HL-60 (cell line): ENCODE measurements at places on chromosomes 16 and 17.

DNA sequence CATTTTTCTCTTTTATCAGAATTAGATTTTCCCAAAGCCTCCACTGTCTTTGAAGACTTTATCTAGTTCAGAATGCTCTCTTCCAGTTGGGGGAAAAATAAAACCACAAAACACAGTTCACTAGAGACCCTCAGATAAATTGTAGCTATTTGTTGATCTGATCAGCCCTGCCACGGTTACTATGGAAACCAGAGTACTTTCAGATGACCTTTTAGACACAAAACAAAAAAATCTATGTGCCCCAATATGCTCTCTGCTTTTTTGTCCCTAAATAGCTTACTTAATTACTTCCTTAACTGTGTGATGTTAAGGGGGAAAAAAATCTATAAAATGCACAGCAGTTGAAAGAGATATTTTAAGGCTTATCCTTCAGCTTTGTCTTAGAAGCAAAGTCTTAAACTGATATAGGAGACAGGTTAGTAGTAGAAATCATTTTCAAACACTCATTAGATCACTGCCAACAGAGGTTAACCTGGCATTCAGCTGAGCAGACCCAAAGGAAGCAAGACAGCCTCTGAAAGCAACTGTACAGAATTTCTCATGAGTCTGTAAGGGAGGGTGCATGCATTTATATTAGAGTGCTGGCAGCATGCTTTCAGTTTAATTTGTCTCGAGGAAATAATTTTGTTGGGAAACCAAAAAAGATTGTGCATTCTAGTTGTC, 129.9 kb upstream of the CACNG5 start:
- DNase-seq: no peak

GRCh38 chr17:77503916-77504651, 363.3 kb downstream of the SEC14L1 start:
- no peak for DNase-seq

- no peak for DNase-seq
Observed at GRCh38 chr17:82865274-82865673, 25.5 kb upstream of the ZNF750 start.

DNA sequence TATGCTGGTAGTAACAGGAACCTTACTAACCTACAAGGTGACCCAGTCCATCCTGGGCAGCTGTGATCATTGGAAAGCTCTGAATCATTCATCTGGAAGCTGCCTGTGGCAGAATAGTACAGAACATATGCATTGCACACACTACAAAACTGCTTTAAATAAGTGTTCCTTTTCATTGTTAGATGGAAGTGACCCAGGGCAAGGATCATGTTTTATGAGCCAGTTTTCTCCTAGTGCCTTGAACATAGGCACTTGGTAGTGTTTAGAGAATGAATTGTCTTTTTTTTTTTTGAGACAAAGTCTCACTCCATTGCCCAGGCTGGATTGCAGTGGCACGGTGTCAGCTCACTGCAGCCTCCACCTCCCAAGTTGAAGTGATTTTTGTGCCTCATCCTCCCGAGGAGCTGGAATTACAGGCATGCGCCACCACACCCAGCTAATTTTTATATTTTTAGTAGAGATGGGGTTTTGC, 55.4 kb downstream of the TENT4B start:
- DNase-seq: no peak

- DNase-seq: peak; percentile 89
Observed at GRCh38 chr16:1543085-1543896, 9.8 kb downstream of the TMEM204 start.

DNA sequence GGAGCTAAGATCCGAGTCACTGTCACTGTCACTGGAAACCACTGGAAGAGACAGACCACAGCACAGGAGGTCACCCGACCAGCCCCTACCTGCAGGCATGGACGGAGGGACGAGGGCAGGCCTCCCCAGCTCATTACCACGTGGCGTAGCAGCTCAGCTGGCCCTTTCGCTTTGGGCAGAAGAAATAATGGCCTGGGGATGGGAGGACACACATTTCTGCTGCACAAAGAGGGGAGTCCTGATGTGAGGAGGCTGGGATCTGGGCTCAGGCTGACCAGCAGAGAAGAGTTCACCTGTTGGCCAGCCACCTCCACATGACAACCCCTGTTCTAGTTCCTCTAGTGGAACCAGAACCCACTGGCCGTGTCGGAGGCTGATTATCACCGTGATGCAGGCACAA, 38.2 kb upstream of the DOC2B start:
- no peak for DNase-seq

DNA sequence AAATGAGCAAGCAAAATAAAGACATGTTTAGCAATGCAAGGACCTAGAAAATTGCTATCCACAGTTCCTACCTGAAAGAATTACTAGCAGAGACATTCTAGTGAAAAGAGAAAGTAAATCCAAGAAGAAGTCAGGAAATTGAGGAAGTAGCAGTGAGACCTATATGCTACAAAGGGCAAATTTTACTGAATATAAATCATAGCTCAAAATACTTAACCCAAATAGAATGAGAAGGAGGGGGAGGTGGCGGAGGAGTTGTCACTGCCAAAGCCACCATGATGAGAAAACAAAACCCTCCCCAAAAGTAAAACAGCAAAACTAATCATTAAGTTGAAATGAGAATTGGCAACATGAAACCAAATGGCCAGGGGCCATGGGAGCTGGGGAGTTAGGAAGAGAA, 39.3 kb downstream of the PITPNM3 start:
- DNase-seq: no peak

DNA sequence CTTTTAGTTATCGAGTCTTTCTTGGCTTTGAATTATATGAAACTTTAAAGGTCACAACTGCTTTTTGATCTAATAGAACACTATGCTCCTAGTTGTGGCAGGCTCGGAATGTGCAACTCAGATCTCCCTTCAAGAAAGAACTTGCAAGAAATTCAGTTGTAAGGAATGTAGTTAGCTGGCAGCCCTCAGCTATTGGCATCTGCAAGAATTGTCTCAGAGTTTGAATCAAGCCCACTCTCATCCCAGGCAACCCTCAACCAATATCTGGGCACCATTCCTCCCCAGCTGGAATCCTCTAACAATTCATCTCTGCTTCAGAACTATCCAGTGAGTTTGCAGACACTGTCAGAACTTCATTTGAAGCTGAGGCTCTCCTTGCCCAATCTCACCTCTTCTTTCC, 447.2 kb downstream of the KIF2B start:
- no peak for DNase-seq

GRCh38 chr17:17844079-17844478, 7.3 kb upstream of the SREBF1 start:
- DNase-seq: no peak

DNA sequence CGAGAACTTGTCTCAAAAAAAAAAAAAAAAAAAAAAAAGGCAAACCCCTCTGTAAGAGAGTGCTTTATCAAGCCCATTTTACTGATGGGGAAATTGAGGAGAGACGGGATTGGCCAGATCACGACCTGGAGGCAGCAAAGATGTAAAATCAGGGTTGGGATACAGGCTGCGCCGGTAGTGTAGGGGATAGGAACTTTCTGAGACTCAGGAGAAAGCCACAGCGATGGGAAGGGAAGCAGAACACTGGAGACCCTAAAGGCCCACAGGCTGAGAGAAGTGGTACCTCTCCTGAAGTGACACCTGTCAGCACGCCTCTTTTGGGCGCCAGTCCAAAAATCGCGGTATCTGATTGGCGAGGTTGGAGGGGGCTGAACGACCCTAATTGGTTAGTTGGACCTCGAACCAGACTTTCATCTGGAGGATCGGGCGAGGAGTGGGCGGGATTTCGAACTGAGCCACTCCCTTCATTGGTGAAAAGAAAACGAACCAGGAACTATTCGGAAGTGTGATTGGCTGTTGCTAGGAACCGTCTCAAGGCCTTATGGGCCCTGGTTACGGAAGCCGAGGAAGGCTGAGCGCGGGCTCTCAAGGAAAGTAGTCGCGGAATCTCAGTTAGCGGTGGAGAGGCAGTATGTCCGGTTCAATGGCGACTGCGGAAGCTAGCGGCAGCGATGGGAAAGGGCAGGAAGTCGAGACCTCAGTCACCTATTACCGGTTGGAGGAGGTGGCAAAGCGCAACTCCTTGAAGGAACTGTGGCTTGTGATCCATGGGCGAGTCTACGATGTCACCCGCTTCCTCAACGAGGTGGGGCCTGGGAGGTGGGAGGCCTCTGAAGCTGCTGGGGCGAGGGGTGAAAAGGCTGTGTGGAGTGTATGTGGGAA, at the start of gene CYB5B:
TSS of gene CYB5B (plus strand) at position 567 of the 882 bp plus-strand sequence. CDS start at position 632, 65 bp downstream.
- peak; percentile 98 for DNase-seq

GRCh38 chr16:64311241-64311640, 810.6 kb downstream of the CDH11 start:
- DNase-seq: no peak

- no peak for DNase-seq
Observed at GRCh38 chr16:64858076-64858475, 263.8 kb downstream of the CDH11 start.

GRCh38 chr17:30132615-30133014, 16.0 kb downstream of the NSRP1 start:
- DNase-seq: no peak

DNA sequence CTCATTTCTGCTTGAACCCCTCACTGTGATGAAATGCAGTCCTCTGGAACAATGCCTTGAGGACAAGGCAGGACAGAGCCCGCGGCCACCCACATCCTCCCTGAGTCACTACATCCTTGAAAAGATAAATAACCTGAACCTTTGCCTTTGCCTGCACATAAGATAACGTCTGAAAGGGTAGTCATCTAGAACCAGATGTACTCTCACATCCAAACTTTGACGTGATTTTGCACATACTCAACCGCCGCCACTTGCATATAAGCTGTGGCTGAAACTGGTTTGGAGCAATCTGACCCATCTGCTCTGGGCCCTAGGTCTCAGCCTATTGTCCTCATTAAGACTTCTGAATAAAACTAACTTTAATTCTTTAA, 252.1 kb downstream of the PHKB start:
- no peak for DNase-seq

DNA sequence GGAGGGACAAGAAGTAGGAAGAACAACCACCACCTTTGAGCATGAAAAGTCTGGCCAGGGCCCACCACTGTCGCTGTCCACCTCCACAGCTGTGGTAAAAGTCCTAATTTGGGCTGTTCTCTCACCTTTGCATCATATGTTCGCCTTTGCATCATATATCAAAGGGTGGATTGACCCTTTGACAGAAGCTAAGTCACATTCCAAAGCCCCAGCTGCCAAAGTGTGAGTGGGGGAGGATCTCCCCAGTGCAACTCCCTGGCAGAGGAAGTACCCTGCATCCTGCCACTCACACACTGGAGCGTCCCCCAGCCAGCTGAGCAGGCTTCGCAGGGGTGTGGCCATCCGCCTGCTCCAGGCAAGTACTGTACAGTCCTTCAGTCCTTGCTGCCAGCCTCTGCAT, 12.7 kb upstream of the SPECC1 start:
- DNase-seq: peak; percentile 50

- no peak for DNase-seq
Observed at GRCh38 chr17:33509331-33509730, 216.2 kb upstream of the ASIC2 start.

- DNase-seq: no peak
Observed at GRCh38 chr17:18185391-18185790, 1.8 kb downstream of the ALKBH5 start.

DNA sequence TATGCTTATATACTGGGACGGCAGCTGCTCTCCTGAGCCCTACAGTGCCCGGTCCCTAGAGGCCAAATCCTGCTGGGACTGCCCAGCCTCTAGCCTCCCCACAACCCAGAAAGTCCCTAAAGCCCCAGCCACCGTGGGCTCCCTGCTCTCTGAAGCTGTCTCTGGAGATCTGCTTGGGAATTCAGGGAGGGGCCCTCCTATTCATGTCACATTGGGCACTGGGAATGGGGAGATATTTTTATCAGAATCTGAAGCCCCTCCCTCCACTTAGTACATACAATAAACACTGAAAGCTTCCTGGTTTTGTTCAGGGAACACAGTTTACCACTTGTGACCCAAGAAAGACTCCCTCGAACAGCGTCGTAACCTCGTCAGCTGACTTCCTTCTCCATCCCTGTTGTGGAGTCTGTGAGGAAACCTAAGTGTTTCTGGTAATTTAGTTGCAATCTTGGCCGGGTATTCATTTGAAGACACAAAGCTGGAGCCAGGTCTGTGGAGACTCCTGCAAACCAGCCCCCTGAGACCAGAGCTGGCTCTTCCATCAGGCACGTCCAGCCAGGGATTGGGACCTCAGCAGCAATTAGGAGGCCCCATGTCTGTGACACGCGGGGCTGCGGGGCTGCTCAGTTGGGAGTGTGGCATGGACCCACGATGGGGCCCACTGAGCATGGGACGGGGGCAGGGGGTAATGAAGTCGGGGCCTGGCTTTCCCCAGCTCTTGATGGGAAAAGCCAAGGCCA, 38.5 kb downstream of the PGS1 start:
- DNase-seq: peak; percentile 74

GRCh38 chr17:67245073-67245693, at the start of gene HELZ:
TSS of gene HELZ (minus strand) at chr17:67245196. CDS start at chr17:67218804, 26,392 bp downstream.
- peak; percentile 78 for DNase-seq

DNA sequence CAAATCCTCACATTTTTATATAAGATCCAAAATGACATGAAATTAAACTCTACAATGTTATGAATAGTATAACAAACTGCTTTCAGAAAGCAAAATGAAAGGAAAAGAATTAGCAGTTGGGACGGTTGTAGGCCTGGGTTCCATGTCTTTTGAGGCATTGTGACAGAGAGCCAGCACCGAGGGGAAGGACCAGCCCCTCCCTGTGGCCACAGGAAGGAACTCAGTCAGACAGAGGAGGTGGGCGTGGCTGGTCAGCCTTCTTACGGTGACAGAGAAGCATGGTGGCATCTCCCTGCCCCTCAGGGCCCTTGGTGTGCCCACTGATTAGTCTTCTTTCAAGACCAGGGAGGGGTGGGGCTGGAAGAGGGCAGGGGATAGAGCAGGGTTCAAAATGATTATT, 5.7 kb downstream of the ZNF319 start:
- no peak for DNase-seq

GRCh38 chr16:11596572-11597226, 10.0 kb upstream of the LITAF start:
- DNase-seq: peak; percentile 84

DNA sequence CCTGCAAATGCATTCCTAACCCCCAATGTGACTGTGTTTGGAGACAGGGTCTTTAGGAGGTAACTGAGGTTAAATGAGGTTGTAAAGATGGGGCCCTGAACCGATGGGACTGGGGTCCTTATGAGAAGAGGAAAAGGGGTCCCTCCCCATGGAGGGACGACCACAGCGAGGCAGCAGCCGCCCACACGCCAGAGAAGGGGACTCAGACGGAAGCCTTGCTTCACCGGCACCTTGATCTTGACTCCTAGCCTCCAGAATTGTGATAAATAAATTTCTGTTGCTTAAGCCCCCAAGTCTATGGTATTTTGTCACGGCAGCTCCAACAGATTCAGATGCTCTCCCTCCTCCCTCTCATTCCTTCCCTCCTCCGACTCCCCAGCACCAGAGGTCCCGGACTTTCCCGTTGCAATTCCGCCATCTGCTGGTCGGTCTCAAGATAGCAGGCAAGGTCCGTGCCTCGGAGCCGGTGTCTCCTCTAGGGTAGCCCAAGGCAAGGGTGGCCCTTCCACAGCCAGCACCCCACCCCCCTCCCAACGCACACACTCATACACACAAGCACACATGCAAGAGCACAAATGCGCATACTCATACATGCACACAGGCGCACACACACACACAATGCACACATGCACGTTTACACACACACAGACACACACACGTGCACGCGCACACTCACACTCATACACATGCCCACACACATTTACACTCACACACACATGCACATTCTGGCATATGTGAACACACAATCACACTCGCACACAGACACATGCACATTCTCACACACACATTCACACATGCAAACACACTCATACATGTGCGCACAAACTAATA, 23.1 kb upstream of the C16orf78 start:
- no peak for DNase-seq

GRCh38 chr17:40322358-40323315, 13.7 kb downstream of the RARA start:
- peak; percentile 99 for DNase-seq

GRCh38 chr17:9284884-9285283, 263.6 kb downstream of the NTN1 start:
- DNase-seq: no peak
